ENCODE measurements at places on chromosomes 5 and 9.

GRCh38 chr5:126284977-126285696 is 138.1 kb upstream of the GRAMD2B start:
- DNase-seq = no peak

DNA sequence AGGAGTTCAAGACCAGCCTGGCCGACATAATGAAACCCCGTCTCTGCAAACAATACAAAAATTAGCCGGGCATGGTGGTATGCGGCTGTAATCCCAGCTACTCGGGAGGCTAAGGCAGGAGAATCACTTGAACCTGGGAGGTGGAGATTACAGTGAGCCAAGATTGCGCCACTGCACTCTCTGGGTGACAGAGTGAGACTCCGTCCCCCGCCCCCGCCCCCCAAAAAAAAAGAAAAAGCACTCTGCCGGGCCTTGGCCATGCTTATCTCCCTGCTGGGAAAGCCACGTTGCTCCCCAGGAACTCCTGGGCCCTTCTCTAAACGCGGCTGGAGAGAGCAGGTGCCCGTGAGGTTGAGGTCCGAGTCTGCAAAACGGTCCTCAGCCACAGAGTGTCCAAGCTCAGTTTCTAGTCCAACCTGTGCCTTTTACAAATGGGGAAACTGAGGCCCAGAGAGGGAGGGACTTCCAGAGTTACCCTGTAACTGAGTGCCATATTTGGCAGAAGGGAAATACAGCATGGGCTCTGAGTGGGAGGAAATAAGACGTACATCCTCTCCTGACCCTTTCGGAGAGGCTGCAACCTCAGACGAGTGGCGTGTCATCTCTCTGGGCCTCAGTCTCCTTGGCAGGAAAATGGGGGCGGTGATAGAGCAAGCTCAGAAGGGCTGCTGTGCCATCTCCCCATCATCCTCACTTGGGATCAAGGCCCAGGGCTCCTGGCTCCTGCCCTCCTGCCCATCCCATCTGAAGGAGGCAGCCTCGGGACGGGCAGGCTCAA is 6.6 kb upstream of the PHYHD1 start:
- DNase-seq = no peak

GRCh38 chr5:66633754-66634153 is 37.6 kb downstream of the MAST4 start:
- no peak for DNase-seq

- no peak for DNase-seq
Measured at GRCh38 chr5:165309446-165309845, 1804.0 kb downstream of the MAT2B start.

GRCh38 chr9:137194909-137195308 is 5.6 kb downstream of the TPRN start:
- DNase-seq = no peak

DNA sequence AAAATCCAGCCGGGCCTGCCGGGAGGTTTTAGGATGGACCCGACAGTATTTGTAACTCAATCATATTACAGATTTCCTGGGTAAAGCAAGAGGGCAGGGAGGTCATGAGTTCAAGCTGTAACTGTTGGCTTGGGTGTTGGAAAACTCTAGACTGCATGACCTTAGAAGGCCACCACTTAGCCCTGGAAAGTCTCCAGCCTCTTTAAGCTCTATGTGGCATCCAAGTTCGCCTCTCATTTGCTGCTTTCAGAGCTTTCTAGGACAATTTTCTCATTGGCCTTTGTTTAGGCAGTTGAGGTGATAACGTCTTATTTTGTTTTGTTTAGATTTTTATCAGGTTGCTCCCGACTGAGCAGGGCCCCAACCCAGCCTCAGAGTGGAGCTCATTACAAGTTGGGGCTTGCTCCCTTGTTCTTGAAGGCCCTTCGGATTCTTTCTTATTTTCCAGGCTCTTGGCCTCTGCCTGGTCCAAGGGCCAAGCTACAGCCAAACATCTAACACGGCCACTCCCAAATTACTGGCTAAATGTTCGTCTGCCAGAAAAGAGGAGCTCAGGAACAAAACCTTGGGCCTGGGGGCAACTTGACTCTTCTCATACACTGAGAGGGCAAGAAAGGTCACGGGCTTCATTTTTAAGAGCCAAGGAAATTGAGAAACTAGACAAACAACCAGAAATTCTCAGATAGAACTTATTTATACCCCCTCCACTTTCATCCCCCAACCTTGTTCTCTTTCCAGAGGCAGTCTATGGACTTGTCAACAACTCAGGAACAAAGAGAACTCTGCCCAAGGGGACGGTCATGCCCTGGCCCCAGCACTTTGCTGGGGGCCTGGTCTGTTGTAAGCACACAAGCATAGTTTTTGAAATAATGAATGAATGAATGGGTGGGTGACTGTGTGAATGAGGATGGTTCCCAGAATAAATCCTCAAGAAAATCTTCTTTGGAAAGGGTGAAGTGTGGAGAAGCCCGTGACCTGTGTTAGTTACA is 526.9 kb downstream of the BNC2 start:
- no peak for DNase-seq

- no peak for DNase-seq
Measured at GRCh38 chr5:1767524-1768282, 31.9 kb downstream of the MRPL36 start.

DNA sequence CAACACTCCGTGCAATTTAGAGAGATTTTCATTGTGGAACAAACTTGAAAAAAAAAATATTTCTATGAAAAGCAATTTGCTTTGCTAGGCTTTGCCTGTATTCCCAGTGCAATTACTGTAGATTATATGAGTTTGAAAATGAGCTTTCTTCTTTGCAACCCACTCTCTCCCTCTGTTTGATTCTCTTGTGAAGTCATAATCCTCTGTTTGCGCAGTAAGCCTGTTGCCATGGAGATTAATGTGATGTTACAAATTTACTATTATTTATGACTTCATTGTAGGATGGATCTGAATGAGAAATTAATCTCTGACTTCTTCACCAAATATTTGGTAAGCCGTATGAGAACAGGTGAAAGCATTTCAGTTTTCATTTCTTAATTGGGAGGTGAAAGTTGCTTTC is 320.3 kb downstream of the SPATA31D1 start:
- no peak for DNase-seq

DNA sequence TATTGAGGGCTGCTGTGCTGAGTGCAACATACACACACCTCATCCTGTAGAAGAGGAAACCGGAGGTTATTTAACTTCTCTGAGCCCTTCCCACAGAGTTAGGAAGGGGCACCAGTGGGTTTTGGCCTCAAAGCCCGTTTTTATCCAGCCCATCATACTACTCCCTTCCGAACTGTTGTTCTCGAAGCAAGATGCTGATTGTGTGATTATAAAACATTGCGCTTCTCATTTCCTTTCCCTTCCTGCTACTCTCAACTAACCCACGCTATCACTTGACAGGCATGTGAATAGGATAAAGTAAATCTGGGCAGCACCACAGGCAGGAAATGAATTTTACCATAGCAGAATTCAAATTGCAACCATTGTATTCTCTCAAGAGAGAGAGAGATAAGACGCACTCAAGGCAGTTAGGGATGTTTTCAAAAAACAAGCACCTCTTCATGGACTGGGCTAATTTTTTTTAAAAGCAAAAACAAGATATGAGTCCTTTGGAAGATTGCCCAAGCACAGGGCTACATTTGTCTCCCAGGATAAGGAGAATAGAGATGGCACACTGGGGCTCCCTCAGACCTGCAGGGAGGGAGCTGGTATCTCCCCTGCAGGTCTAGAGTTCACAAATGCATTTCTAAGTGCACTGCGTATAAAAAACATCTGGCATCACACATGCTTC is 52.6 kb downstream of the GNA14 start:
- DNase-seq = no peak

- DNase-seq = no peak
Measured at GRCh38 chr5:151684690-151685361, 1.9 kb downstream of the SPARC start.

DNA sequence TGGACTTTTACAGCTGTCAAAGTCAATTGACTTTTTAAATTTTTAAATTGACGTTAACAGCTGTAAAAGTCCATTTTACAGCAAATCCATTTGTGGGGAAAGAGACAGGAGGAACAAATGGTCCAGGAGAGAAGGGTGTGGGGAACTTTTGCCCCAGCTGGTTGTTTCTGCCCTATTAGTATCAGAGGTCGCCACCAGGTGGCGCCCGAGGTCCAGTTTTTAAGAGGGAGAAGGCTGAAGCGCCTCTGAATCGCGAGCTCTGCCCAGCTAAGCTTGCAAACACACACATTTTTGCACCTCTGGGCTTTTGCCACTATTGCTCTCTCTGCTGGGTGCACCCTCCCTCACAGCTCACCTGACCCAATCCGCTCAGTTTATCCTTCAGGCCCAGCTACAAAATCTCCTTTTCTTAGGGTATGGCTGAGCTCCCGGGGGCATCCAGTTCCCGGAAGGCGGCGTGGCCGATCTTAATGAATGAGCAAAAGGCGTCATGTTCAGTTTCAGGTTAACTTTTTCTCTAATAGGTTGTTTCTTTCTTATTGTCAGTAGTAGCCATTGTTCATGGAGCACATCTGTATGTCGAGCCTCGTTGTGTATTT is 6.3 kb upstream of the TTLL11 start:
- DNase-seq = peak; percentile 97

GRCh38 chr5:125457617-125458016 is 711.2 kb upstream of the ZNF608 start:
- no peak for DNase-seq

DNA sequence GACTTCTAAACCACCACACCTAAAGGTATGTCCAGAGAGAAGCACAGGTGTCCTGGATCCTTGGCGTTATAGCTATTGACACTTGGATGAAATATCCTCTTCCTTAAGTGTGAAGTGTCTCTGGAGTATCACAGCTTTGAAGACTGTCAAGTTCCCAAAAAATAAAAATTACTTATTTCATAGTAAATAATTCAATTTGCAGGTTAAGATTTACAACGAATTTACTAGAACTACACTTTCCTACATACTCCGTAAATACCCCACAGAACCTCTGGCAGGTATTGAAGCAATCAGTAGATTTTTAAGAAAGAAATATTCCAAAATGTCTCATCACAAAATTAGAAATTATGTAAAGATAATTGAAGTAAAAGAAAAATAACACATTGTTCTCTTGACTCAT is 27.1 kb upstream of the POC5 start:
- DNase-seq = no peak

DNA sequence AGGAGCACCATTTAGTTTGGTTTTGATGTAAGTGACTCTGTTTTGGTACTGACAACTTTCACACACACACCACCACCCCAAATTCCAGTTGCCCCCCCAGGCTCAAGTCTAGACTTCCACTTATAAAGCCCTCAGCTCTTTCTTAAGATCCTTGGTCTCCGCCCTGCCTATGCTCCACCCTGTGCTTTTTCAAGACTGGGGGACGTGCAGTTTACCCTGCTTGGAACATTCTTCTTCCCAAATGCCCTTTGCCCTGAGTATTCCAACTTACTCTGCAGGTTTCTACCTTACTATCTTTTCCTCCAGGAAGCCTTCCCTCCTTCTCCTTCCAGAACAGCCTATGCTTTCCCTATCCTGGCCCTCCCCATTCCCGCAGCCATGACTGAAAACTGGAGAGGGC is 1.5 kb upstream of the TRIM14 start:
- DNase-seq = peak; percentile 35

GRCh38 chr5:127671218-127671617 is 22.3 kb downstream of the CTXN3 start:
- no peak for DNase-seq

DNA sequence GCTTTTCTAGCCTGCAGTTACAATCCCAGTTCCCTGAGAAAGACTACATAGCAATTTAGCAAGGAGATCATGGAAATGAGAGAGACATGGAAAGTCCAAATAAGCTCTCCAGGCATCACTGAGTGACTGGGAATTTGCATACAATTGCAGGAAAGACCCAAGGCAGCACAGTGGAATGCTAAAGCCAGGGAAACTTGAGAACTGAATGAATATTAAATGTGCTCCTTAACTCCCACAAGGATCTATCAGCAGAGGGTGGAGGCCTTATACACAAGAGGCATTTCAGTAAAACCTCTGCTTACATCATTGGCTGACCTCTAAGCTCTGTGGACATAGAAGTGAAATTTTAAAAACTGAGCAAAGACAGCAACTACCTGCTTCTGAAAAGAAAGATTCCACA is 355.6 kb upstream of the DAB2 start:
- no peak for DNase-seq

DNA sequence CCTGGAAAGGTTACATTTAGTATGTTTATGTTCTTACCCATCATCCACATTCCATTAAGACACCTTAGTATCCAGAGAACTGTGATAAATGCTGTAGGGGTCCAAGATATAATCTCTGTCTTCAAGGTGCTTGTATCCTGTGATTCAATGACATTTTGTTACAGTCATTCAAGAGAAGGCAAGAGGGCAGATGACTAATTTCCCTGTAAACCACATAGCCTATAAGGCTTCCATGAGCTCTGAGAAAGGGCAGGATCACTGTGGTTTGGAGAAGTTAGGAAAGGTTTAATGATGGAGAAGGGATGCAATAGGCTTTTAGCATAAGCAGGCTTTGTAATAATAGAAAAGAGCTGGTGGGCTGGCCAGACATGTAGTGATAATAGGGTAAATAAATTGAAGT is 40.0 kb downstream of the PAPPA start:
- no peak for DNase-seq

DNA sequence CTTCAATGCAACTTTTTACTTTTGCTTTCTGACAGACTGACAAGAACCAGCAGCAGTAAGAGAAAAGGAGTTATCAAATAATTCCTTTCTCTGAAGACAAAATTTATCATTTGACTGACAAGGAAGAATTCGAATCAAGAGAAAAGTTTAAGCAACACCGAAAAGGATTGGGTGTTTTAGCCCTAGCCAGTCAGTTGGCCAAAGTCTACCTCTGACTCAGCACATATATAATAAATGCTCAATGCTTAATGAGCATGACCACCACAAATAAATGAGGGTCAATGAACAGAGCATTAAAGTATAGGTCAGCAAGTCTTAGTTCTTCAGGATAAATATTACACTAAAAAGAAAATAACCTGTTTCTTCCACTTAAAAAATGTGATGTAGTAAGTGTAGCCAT is 1603.5 kb upstream of the C9orf72 start:
- no peak for DNase-seq

GRCh38 chr5:135713161-135713915 is 121.1 kb upstream of the SLC25A48 start:
- no peak for DNase-seq

DNA sequence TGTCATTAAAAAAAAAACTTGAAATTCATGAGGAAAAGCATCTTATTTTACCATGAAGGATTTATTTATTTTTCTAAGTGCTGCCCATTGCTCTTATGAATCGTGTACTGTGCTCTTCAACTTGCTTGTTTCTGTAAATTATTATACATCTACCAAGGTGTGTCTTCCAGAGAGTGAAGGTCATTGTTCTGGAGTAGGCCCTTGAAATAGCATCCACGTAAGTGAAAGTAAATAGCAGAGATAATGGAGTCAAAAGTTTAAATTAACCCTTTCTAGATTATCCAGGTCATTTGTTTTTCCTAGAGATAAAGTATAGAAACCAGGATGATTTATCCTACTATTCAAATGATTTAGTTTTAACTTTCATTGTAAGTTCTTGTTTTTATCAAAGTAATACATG is 473.1 kb downstream of the DIRAS2 start:
- DNase-seq = no peak

DNA sequence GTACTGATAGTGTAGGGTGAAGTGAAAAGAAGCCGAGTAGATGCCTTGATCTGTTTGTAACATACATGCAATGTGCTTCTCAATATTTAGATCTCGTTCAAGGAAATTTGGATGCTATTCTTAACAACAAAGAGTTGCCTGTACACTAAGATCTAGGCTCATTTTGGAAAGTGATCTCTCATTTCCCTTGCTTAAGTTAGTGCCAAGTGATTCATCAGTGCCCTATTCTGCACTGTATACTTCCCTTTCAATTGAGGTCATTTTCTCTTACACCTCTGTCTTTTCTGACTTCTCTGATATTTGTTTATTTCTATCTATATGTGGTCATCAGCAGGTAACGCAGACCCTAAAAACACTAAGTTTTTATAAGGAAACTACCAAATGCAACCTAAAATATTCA is 528.6 kb upstream of the PTPRD start:
- no peak for DNase-seq
